ENCODE measurements at places on chromosomes 6 and 20.

GRCh38 chr6:109834131-109834530, 143.0 kb downstream of the FIG4 start:
- DNase-seq = no peak

DNA sequence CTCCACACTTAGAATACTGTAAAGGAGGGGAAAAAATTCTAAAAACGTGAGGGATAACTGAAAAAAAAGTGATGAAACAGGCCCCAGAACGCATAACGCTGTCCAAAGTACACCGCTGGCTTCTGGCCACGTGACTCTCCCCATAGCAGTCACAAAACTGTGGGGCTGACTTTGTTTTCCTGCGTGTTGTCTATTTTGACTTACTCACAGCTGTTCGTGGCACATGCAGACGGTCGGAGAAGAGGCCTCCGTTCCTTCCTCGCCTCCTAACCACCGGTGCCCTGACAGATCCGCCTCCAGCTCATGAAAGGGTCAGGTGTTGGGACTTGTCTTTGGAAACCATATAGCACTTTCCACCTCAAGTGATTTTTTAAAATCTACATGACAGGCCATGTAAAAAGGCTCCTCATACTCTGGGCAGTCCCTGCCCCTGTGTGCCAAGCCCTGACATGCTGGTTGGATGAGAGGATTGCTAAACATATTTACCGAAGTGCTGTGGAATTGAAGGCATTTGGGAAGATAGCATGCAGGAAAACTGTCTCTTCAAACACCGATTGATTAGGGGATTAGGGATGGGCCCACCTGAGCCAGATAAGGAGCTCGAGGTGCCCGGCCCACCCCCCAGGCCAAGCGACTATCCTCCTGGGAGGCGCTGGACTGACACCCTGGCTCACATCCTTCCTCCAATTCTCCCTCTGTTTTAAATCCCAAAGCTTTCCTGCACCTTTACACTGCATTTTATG, 54.8 kb downstream of the DACT2 start:
- no peak for DNase-seq

GRCh38 chr6:14451594-14452374, 334.2 kb downstream of the CD83 start:
- DNase-seq = no peak

DNA sequence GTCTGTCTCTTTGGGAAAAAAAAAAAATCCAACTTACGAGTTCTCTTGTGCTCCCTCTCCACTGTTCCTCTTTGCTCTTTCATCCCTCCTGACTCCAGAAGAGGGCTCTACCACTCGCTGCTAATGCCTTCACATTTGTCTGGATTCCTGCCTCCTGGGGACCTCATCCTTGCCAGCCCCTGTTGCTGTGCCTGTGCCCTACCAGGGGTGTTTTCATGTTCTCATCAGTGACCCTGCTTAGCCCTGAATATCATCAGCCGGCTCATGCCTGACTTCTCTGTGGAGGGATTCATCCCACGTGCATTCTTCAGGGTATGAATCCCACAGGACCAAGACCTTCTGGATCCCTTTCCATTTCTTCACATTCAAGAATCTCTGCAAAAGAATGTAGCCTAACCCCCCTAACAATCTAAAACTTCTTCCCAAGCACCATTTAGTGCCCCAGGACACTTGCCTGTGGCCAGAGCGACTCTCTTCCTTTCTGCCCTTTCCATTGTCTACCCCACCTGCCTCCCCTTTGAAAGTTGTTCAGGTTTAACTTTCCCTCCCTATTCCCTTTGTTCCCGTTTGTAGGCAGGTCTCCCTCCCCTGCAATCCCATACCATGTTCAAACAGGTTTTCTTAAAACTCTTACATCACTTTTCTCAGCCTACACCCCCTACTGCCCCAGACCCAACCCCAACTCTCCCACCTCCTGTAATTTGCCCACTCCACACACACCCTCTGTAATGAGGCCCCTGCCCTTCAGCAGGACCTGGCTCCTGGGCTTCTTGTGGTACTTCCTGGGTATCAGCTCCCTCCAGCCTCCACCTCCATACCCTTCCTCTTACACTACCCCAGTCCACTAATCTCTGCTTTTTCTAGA, 50.2 kb downstream of the RREB1 start:
- DNase-seq = no peak

DNA sequence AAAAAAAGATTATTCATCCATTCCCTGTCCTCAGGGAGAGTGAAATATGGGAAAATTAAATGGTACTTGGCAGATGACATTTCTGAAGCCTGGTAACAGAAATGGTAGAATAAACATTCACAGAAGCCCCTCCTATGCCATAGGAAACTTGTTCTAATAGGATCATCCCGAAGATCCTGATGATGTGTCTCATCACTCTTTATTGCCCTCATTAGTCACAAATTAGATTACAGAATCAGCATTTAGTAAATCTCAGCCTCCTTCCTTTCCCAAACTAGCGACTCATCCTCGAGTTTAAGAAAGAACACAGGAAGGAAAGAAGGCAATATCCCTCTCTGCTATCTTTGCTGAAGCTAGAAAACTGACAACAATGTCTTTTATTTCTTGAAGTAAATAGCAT, 154.4 kb downstream of the TMEM200A start:
- no peak for DNase-seq

GRCh38 chr6:22357724-22358189, 60.9 kb upstream of the PRL start:
- DNase-seq = no peak

DNA sequence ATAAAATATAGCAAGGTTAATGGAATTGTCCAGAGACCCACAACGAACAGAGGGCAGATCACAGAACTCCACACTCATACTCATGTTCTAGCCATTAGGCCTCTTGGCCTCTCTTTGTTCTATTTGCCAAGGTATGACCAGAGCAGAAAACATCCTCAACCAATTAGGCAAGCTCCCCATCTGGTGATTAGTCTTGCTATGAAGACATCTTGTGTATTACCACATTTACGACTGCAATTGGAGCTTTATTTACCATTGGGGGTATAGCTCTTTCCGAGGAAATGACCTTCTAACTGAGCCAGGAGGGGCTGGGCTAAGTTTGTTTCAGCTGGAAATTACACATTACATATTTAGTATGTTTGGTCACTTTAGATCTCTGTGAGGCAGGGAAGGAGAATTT, 593.9 kb downstream of the CD109 start:
- DNase-seq = no peak

- DNase-seq = no peak
These were observed 696.5 kb upstream of the CITED2 start for GRCh38 chr6:140070846-140071473.

- DNase-seq = no peak
These were observed 184.4 kb downstream of the GJA10 start for GRCh38 chr6:90078513-90079289.

- DNase-seq = no peak
These were observed 341.0 kb upstream of the OPRM1 start for GRCh38 chr6:153698001-153698400.

GRCh38 chr6:130047088-130047995, 29.0 kb downstream of the L3MBTL3 start:
- no peak for DNase-seq

GRCh38 chr6:82573254-82573972, 209.8 kb downstream of the TPBG start:
- no peak for DNase-seq

- no peak for DNase-seq
These were observed 41.5 kb upstream of the ZNF337 start for GRCh38 chr20:25738198-25738597.

Measured in NCI-H2081 treated with DMSO at 0.1 percent for 48 hours (cell line).